ENCODE measurements at places on chromosomes 11 and 22. TPM values are rescaled to one million over a fixed set of nuclear protein-coding genes. Genes with fewer than 3 reads are reported as not detected.

OSBPL5 gene
- total RNA-seq, result 85.7 TPM

KDM4D gene
- 1.1 TPM for total RNA-seq

- peak; percentile 52 for DNase-seq
These were observed 93.7 kb upstream of the SPON1 start for GRCh38 chr11:13868710-13869397.

TPBGL gene
- not detected for total RNA-seq

DNA sequence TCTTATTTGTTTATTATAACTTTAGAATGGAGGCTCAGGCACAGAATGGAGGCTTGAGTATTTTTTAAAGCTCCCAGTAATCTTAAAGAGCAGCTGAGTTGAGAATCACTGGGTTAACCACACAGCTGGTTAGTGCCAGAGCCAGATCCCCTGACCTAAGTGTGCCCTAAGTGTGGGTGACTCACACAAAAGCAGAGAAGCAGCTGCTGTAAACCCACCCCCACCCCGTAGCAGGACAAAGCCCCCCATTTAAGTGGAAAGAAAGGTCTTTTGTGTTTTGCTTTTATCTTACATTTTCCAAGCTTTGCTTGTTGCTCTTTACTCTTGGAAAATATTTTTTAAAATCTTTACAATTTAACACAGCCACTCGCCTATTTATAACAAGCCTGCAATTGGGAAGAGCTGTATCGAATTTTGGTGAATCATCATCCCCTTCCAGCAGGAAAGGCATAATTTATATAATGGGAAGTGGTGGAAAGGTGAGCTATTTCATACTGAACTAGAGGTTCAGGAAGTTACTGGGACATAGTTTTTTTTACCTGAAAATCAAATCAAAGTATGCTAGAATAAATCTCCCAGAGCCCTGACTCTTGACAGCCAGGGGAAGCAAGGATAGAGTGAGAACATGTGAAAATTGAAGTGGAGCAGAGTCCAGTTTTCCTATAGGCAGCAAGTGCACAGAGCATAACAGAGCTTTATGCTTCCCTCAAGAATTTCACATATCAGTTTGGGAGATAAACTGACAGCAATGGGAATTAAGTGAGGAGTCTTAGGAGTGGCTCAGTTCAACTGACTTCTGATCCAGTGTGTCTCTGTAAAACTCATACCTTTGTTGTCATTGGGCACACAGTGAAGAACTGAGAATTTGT, 405.7 kb downstream of the AASDHPPT start:
- peak; percentile 51 for DNase-seq

GRCh38 chr11:125072961-125073590, 10.0 kb downstream of the SLC37A2 start:
- no peak for DNase-seq

GRCh38 chr11:5363679-5364078, 12.4 kb downstream of the OR51B6 start:
- DNase-seq, result no peak

TRIM34 gene
- 2.1 TPM for total RNA-seq

DNA sequence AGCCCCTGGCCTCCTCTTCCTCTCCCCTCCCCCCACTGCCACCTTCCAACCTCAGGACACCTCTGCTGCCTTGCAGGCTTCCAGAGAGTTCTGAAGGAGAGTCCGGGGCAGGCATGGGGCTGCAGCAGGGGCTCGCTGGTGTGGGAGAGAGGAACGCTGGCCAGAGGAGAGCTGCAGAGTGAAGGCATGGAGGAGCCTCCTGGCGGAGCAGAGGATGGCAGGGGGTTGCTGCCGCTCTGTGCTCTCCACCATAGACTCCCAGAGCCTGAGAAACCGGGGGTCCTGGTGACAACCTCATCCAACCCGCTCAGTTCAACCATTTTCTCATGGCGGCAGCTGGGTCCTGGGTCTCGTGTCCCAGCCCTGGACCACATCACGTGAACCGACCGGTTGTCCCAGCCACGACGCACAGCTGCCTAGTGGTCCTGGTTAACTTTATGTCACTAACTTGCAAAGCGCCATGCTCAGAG, 17.5 kb downstream of the MRGPRG start:
- no peak for DNase-seq

SHANK2 gene
- total RNA-seq, result 0.52 TPM

DNA sequence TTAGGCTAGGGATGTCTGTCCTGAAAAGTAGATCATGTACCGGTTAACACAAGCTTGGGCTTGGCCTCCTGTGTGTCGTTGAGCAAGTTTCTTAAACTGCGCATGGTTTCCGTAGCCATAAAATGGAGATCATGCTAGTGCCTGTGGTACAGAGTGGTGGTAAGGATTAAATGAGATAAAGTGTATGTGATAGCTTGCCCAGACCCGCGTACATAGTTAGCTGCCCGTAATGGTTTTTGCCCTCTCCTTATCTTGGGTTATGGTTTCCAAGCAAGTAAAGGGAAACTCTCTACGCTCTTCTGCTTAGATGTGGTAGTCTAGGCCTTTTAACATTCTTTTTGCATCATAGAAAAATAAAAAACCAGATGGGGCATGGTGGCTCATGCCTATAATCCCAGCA, 11.0 kb upstream of the PTPRJ start:
- DNase-seq, result no peak

DNA sequence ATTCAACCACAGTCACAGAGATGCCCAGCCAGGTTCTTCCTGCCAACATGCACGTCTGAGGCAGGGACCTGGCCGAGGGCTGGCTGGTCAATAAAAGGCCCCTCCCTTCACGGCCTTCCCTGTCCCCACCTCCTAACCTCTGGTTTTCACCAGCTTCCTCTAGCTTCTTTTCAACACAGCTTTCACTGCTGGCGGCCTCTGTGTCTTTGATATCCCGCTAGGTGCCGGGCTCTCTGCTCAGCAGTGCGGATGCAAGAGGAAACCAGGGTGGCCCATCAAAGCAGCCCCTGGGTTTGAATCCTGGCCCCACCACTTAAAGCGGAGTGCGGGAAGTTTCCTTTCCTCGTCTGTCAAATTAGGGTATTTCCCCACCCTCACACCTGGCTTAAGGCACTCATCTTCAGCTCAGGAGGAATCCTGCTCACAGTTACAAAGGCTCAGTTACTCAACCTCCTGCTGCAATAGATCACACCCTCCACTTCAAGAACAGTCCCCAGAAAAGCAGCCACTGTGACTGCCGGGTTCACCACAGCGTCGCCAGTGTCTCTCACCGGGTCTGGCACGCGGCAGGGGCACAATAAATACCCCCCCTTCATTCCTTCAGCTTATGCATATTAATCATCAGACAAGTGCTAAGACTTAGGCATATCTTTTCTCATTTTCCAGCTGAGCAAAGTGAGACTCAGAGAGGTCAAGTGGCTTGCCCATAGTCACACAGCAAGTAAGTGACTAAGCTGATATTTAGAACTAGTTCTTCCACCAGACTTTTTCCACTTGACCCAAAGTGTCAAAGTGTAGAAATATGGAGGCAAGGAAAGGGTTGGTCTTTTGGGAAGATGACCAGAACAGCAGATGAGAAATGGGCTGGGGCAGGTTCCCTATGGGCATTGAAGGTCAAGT, 45.7 kb downstream of the TXN2 start:
- DNase-seq, result no peak
